ENCODE measurements at places on chromosomes 5 and 9.

- no peak for DNase-seq
Observed at GRCh38 chr9:106868565-106868964, 5.6 kb downstream of the ZNF462 start.

DNA sequence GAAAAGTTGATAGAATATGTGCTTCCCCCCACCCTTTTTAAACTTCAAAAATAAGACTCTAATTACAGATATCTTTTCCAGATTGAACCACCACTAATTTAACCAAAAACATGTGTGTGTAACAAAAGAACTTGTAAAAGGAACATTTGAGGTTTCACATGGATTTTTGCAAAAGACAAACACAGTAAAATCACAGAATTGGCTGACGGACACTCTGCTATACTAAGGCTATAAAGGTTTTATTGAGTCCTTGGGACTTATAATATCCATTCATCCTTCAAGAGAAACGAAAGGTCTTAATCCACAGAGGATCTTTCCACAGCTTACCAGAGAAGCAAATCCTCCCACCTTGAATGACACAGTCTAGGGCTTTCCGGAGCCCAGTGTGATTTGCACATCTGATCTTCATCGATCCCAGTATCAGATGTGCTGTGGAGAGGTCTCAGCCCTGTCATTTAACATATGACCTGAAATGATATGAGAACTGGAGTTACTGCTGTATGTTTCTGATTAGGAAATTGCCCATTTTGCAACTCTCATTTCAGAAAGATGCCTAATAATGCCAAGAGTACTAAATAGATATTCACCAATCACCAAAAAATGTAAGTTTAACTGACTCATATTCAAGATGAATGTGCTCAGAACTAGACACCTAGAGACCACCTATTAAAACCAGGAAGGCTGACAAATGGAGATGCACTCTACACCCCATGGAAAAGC lies 256.5 kb upstream of the FBXL7 start:
- no peak for DNase-seq

- no peak for DNase-seq
Observed at GRCh38 chr5:147658293-147658932, 124.1 kb downstream of the JAKMIP2 start.

DNA sequence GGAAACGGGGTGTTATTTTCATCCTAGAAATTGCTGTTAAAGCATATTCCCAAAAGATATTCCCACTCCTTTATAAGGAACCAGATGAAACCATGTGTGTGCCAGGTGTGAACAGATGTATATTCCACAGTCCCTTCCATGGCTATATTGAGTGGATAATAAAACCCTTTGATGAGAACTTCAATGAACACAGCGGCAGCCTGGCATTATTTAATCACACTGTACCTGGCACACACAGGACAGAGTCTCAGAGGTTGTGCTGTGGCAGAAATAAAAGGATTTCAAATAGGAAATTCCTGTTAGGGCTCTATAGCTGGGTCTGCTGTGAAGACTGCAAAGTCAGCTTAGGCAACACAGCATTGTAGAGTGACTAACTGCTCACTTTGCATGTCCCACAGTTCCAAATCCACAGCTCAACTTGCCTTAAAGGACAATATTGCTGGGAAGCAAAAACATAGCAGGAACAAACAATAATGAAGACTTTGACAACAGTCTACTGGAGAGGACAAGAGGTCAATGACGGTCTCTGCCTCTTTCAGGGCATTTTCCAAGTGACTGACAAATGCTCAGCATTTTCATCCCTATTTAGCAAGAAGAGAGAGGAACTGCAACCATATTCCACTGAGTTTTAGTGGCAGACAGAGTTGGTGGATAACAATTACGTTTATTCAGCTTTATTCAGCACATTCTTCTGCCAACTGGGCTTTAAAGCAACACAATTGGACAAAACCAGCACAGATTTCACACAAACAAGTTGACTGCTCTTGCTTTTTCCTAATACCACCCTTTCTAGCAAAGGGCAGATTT lies 255.7 kb upstream of the RGMB start:
- DNase-seq = no peak

GRCh38 chr5:62938927-62939326 lies 360.3 kb downstream of the LRRC70 start:
- no peak for DNase-seq

DNA sequence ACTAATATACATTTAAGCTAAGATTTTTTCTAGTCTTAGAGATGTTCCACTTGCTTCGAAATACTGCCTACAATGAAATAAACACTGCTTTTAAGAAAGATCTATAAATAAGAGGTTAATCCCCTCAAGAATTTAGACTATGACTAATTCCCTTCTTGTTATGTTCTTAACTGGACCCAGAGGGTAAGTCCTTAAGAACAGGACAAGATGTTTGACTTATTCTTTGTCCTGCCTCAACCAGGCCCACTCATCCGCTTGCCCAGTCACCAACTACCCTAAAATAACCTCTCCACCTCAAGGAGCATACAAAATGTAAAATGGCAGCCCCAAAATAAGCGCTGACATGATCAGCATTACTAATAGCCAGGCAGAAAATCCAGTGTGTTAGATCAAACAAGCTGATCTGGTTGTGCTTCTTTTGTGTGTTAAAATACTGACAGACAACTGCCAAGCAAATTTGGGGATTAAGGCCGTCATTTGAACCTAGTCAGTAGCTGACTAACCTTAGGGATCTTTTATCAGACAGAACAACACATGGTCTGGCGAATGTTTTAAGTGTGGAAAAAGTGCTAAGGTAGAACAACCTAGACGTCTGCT lies 93.7 kb upstream of the SMC5 start:
- DNase-seq = no peak
